ENCODE measurements at places on chromosomes 3 and 15. TPM values are rescaled to one million over a fixed set of nuclear protein-coding genes. Genes with fewer than 3 reads are reported as not detected.

DUOX1 gene
- 0.25 TPM for total RNA-seq

WHAMM gene
- total RNA-seq: 86.4 TPM

MRPL3 gene
- total RNA-seq: 37.6 TPM

DCLK3 gene
- not detected for total RNA-seq

MAP6D1 gene
- 1.6 TPM for total RNA-seq

- H3K4me1 ChIP-seq: no peaks in the 10 kb centered on the region
- no peak overlapping the region for H3K27ac ChIP-seq
- no peak overlapping the region for H3K4me3 ChIP-seq
- no peak for DNase-seq
These were observed 59.4 kb downstream of the CALML4 start for GRCh38 chr15:68145706-68146105.

- no peaks in the 10 kb centered on the region for H3K36me3 ChIP-seq
- DNase-seq: no peak
- H3K27ac ChIP-seq: no peak overlapping the region
- H3K4me3 ChIP-seq: no peak overlapping the region
- peaks cover 18% of the 10 kb centered on the region for H3K4me1 ChIP-seq
These were observed 53.7 kb upstream of the CSTA start for GRCh38 chr3:122271246-122271898.

- no peaks in the 10 kb centered on the region for H3K4me1 ChIP-seq
- no peaks in the 10 kb centered on the region for H3K27me3 ChIP-seq
- no peak overlapping the region for H3K27ac ChIP-seq
- H3K4me3 ChIP-seq: no peak overlapping the region
- no peak for DNase-seq
These were observed 218.5 kb upstream of the CMC1 start for GRCh38 chr3:28022916-28023315.

- H3K4me1 ChIP-seq: peaks cover 31% of the 10 kb centered on the region
- peak overlapping the region; percentile 95 for H3K27ac ChIP-seq
- peak overlapping the region; percentile 89 for H3K4me3 ChIP-seq
- H3K36me3 ChIP-seq: peaks cover 14% of the 10 kb centered on the region
These were observed 631 bp downstream of the UBR1 start for GRCh38 chr15:43105077-43105736.

DNA sequence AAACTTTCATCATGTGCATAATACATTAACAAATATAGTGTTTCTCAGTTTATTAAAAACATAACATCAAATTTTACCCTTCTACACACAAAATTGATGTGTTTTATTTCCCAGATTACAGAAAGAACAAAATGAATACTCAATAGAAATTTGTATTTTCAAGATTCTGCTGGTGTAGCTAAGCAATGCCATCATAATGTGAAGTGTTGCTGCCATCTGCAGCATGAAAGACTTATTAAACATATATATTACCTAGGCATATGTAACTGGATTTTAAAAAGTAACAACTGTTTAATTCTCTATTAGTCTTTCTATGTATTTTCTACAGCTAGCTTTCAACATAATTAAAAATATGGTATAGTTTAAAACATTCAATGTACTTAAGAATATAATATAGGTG lies 27.5 kb downstream of the PLSCR5 start:
- no peaks in the 10 kb centered on the region for H3K4me1 ChIP-seq
- no peaks in the 10 kb centered on the region for H3K36me3 ChIP-seq
- H3K4me3 ChIP-seq: no peak overlapping the region
- H3K27ac ChIP-seq: no peak overlapping the region
- H3K27me3 ChIP-seq: no peaks in the 10 kb centered on the region

DNA sequence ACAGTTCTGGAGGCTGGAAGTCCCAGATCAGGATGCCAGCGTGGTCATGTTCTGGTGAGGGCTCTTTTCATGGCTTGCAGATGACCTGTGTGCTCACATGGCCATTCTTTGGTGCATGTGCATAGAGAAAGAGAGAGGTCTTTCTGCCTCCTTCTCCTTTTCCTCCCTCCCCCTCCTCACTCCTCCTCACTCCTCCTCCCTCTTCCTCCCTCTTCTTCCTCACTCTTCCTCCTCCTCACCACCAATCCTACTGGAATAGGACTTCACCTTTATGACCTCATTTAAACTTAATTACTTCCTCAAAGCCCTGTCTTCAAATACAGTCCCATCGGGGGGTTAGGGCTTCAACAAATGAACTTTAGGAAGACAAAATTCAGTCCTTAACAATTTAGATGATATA lies 23.8 kb downstream of the ZNF654 start:
- peaks cover 13% of the 10 kb centered on the region for H3K36me3 ChIP-seq
- H3K4me3 ChIP-seq: no peak overlapping the region
- H3K27me3 ChIP-seq: no peaks in the 10 kb centered on the region
- H3K4me1 ChIP-seq: no peaks in the 10 kb centered on the region
- H3K27ac ChIP-seq: no peak overlapping the region
- no peak for DNase-seq

DNA sequence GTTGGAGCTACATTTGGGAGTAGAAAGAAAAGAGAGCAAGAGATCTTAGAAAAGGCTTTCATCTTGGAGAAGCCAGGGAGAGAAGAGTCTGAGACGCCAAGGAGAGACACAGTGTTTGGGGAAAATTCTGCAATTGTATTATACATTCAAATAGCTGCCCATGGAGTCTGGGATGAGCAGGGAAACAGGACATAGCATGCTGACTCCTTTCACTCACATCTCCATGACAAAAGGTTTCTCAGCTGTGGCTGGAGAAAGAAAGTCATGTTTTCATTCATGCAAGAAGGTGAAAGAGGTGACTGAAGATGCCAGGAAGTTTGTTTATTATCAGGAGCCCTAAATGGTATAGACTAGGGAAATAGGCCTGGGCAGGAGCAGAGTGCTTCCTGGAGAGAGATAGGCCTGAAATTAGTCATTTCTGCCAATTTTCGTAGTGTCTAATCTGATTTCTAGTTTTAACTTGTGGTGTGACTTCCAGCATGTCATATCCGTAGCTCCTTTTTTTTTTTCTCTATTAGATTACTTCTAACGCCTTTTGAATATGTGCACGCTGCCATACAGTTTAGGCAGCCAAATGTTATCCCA lies 34.1 kb downstream of the ACP3 start:
- no peak overlapping the region for H3K4me3 ChIP-seq
- no peaks in the 10 kb centered on the region for H3K36me3 ChIP-seq
- no peaks in the 10 kb centered on the region for H3K4me1 ChIP-seq
- H3K27me3 ChIP-seq: no peaks in the 10 kb centered on the region
- no peak for DNase-seq

DNA sequence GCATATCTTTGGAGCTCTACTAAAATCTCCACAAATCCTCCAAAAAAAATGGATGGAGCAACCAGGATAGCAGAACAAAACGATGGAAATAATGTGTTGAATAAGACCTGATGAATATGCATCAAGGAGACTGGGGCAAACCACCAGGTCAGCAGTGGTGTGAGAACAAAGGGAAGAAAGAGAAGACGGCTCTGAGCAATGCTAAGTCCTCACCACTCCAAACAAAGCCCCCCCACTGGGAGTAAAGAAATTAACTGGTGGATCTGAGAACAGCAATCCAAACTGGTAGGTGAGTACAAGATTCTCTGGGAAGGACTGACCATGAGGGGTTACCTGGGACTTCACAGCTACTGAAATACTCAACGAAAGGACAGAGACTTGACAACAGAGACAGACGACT lies 977.3 kb downstream of the TBL1XR1 start:
- no peak overlapping the region for H3K27ac ChIP-seq
- DNase-seq: no peak
- H3K36me3 ChIP-seq: no peaks in the 10 kb centered on the region
- no peaks in the 10 kb centered on the region for H3K27me3 ChIP-seq
- no peak overlapping the region for H3K4me3 ChIP-seq

Data from CD4-positive, alpha-beta T cell (primary cell).